ENCODE measurements at places on chromosomes 1 and 21. TPM values are rescaled to one million over a fixed set of nuclear protein-coding genes. Genes with fewer than 3 reads are reported as not detected.

GRCh38 chr1:204177133-204177532 is 11.0 kb upstream of the REN start:
- no peak for DNase-seq
- no peaks in the 10 kb centered on the region for H3K36me3 ChIP-seq
- no peak overlapping the region for H3K27ac ChIP-seq
- H3K4me3 ChIP-seq, result no peak overlapping the region

GRCh38 chr1:233477359-233477758 is 136.5 kb upstream of the KCNK1 start:
- H3K4me1 ChIP-seq, result no peaks in the 10 kb centered on the region
- H3K27me3 ChIP-seq, result no peaks in the 10 kb centered on the region
- no peak for DNase-seq
- H3K36me3 ChIP-seq, result no peaks in the 10 kb centered on the region
- H3K27ac ChIP-seq, result no peak overlapping the region
- no peak overlapping the region for H3K4me3 ChIP-seq

DNA sequence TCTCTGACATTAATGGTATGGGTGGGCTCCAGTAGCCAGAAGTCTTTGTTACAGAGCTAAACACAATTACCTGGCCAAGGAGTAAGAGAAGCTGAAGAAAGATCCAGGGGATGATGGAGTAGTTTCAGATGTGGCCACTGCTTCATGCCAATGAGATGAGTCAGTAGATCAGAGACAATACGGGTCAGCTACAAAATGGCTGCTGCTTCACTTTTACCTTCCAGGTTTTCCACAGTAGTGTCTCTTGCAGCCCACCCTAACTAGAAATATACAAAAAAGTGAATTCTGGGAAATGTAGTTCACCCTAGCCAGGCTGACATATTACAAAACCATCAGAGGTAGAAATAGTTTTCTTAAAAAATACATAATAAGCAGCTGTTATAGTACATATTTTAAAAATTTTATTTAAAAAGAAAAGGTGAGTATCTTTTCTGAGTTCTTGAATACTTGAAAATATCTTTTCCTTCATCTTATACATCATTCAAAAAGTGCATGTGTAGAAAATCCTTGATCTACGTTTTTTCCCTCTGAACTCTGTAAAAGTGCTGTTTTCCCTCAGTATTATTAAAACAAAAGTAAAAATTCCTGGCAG is 36.1 kb downstream of the LRIF1 start:
- H3K27ac ChIP-seq, result no peak overlapping the region
- no peak for DNase-seq
- H3K4me1 ChIP-seq, result no peaks in the 10 kb centered on the region

DNA sequence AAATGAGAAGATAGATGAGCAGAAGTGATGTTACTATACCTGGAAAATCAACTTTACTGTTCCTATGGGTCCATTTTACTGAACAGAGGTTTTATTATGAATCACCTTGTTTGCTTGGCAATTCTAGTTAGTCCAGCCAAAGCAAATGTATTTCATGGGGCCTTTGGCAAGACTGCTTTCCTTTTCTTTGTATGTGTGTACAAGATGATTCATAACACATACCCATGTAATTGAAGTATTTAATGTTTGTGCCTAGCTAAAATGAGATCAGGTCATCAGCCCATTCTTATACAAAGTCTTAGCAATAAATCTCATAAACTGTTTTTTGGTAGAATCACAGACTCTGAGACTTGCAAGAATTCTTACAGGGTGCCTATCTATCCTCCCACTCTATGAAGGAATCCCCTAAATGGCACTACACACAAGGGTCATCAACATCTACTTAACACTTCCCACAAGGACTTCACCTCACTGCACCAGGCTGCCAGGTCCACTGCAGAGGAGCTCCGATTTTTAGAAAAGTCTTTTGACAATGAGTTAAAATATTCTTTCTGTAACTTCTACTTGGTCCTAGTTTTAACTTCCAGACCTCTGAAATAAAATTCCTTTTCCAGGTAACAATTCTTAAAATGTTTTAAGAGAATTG is 58.5 kb downstream of the LPAR3 start:
- no peak overlapping the region for H3K27ac ChIP-seq
- no peak overlapping the region for H3K4me3 ChIP-seq
- no peaks in the 10 kb centered on the region for H3K36me3 ChIP-seq
- H3K4me1 ChIP-seq, result no peaks in the 10 kb centered on the region

- H3K27me3 ChIP-seq, result no peaks in the 10 kb centered on the region
- H3K27ac ChIP-seq, result no peak overlapping the region
- H3K36me3 ChIP-seq, result no peaks in the 10 kb centered on the region
- H3K4me1 ChIP-seq, result no peaks in the 10 kb centered on the region
- H3K4me3 ChIP-seq, result no peak overlapping the region
- no peak for DNase-seq
These were observed 167.1 kb downstream of the ATP6V1G3 start for GRCh38 chr1:198373376-198373775.

DNA sequence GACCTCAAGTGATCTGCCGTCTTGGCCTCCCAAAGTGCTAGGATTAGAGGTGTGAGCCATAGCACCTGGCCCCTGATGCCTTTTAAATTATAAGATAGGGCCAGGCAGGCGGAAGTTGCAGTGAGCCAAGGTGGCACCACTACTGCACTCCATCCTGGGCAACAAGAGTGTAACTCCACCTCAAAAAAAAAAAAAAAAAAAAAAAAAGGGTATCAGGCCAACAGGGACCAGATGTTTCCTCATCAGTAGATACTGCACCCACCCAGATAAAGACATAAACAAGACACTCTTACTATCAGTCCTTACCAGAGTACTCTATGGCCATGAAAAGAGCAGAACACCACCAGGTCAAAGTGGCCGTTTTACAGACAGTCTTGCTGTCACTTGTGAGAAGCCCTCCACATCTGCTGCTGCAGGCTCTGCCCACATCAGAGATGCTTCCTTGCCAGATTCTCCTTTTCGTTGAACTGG is 3.3 kb downstream of the C21orf58 start:
- peak; percentile 41 for DNase-seq
- no peaks in the 10 kb centered on the region for H3K36me3 ChIP-seq
- no peaks in the 10 kb centered on the region for H3K27me3 ChIP-seq

DNA sequence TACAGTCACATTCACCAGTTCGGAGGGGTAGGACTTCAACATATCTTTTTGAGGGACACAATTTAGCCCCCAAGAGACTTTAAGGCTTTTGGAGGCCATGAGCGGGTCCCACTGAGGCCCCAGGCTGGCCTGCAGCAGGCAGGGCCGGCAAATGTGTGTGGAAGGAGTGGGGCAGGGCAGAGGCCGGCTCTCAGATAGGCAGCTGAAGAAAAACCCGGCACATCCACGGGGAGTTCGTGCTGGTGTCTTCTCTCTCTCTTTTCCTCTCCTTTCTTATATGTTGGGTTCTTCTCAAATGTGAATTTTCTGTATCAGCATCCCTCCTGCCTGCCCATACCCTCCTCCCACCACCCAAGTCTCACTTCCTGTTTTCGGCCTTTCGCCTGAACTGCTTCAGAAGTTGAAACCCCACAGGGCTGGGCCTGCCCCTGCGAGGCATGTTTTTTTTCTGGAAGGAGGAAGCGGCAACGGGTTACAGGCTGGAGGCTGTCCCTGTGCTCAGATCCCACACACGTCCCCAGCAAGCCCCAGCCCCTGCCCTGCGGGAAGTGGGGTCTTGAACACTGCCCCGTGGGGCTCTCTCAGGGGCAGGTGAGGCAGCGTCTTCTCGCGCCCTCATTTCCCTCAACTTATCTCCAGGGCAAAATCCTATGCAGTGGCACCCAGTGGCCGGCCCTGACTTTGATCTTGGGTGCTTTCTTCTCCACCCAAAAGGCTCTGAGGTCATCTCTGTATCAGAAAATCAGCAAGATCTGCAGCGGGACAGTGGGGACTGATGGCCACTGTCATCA is 9.7 kb upstream of the UMODL1 start:
- H3K27me3 ChIP-seq, result no peaks in the 10 kb centered on the region
- H3K4me3 ChIP-seq, result peak overlapping the region; percentile 60
- peak; percentile 88 for DNase-seq
- H3K36me3 ChIP-seq, result no peaks in the 10 kb centered on the region

DNA sequence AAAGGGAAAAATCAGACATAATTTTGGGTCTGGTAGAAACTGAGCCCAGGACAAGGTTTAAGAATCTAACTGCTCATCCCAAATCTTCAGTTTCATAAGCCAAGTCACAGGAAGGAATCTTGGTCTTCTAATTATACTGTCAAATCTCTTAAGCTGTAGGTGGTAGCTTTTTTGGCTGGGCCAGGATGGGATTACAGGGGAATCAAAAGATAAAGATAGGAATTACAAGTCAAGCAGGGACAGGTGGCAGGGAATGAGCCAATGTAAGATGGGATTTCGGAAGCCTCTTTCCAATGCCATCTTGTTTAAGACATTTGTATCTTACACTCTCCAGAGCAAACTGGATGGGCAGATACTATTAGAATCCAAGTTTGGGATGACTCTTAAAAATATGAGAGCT is 383.5 kb downstream of the KCNH1 start:
- H3K27me3 ChIP-seq, result no peaks in the 10 kb centered on the region
- no peak for DNase-seq
- H3K27ac ChIP-seq, result no peak overlapping the region
- no peaks in the 10 kb centered on the region for H3K4me1 ChIP-seq
- H3K4me3 ChIP-seq, result no peak overlapping the region

GRCh38 chr1:90386899-90387720 is 330.0 kb downstream of the BARHL2 start:
- H3K36me3 ChIP-seq, result no peaks in the 10 kb centered on the region
- no peaks in the 10 kb centered on the region for H3K27me3 ChIP-seq
- no peak overlapping the region for H3K4me3 ChIP-seq
- H3K4me1 ChIP-seq, result no peaks in the 10 kb centered on the region
- H3K27ac ChIP-seq, result no peak overlapping the region

- H3K27me3 ChIP-seq, result no peaks in the 10 kb centered on the region
- peak; percentile 65 for DNase-seq
- no peak overlapping the region for H3K27ac ChIP-seq
- H3K4me3 ChIP-seq, result no peak overlapping the region
- H3K4me1 ChIP-seq, result no peaks in the 10 kb centered on the region
- H3K36me3 ChIP-seq, result no peaks in the 10 kb centered on the region
These were observed 20.6 kb downstream of the TCEA3 start for GRCh38 chr1:23403735-23404486.

DNA sequence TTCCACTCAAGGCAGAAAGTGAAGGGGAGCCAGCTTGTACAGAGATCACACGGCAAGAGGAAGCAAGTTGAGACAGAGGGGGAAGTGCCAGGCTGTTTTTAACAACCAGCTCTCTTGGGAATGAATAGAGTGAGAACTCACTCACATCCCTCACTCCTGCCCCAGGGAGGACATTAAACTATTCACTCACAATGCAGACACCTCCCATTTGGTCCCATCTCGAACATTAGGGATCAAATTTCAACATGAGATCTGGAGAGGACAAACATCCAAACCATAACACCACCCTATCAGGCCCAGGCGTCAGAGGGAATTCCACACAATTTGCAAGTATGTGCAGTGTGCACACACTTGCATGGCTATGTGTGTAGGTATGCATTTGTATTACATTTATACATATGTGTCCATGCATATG is 62.7 kb downstream of the DMAP1 start:
- no peaks in the 10 kb centered on the region for H3K27me3 ChIP-seq
- no peak overlapping the region for H3K27ac ChIP-seq
- H3K4me1 ChIP-seq, result peaks cover 14% of the 10 kb centered on the region
- H3K4me3 ChIP-seq, result no peak overlapping the region

DNA sequence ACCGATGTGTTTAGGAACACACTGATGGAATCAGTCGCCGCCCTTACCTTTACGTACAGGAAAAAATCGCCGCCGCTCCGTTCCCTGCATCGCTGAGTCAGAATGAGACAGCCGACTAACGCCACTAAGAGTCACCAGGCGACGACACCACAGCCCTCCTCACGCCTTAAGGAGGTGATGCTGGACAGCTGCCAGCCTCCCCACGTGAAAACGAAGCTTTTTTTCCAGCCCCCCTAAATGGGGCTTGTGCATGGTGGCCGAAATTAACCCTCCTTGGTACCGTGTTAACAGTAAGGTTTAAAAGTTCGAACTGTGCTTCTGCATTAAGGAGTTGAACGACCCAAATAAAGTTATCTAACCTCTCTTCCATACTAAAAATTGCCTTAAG is 511 bp downstream of the DNTTIP2 start:
- peaks cover 36% of the 10 kb centered on the region for H3K36me3 ChIP-seq
- H3K4me3 ChIP-seq, result peak overlapping the region; percentile 100
- peak overlapping the region; percentile 91 for H3K27ac ChIP-seq
- H3K27me3 ChIP-seq, result no peaks in the 10 kb centered on the region
- peaks cover 33% of the 10 kb centered on the region for H3K4me1 ChIP-seq

DNA sequence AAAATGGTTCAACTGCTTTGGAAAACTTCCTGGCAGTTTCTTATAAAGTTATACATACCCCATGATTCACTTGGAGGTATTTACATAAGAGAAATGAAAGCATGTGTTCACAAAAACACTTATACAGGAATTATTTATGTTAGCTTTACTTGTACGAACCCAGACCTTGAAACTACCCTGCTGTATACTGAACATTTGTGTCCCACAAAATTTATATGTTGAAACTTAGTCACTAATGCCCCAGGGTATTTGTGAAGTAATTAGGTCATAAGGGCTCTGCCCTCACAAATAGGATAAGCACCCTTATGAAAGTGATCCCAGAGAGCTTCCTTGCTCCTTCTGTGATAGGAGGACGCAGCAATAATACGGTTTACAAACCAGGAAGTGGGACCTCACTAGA is 42.7 kb upstream of the B3GALT2 start:
- no peaks in the 10 kb centered on the region for H3K27me3 ChIP-seq
- H3K36me3 ChIP-seq, result peaks cover 25% of the 10 kb centered on the region
- no peaks in the 10 kb centered on the region for H3K4me1 ChIP-seq
- no peak overlapping the region for H3K27ac ChIP-seq
- no peak overlapping the region for H3K4me3 ChIP-seq

DNA sequence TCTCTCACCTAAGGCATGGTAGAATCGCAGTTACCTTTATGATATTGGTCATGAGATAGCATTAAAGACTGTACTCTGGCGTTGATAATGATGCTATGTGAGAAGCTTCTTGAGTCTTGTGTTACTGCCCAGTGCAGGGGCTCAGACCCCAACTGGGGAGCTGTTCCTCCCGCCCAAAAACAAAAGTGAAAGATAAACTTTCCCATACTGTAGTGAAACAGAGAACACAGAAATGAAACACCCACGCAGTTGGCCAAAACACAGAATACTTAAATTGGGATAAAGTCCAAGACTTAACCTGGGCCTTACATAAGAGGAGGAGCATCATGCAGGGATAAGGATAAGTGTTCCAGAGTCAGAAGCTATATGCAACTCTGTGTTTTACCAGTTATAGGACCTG is 130.6 kb downstream of the HHIPL2 start:
- no peak overlapping the region for H3K27ac ChIP-seq
- H3K4me3 ChIP-seq, result peak overlapping the region; percentile 33
- H3K36me3 ChIP-seq, result no peaks in the 10 kb centered on the region
- peaks cover 41% of the 10 kb centered on the region for H3K4me1 ChIP-seq

GRCh38 chr1:216014086-216014485 is 409.2 kb downstream of the USH2A start:
- H3K4me1 ChIP-seq, result no peaks in the 10 kb centered on the region
- no peaks in the 10 kb centered on the region for H3K36me3 ChIP-seq
- DNase-seq, result no peak
- no peaks in the 10 kb centered on the region for H3K27me3 ChIP-seq
- H3K4me3 ChIP-seq, result no peak overlapping the region

- no peaks in the 10 kb centered on the region for H3K27me3 ChIP-seq
- no peaks in the 10 kb centered on the region for H3K36me3 ChIP-seq
- DNase-seq, result no peak
- no peak overlapping the region for H3K27ac ChIP-seq
These were observed 213.5 kb upstream of the NRIP1 start for GRCh38 chr21:15278279-15278678.

Gene GPR52
- total RNA-seq, result 11.3 TPM

Gene TMOD4
- total RNA-seq, result 3.3 TPM

Gene ST6GALNAC5
- not detected for total RNA-seq

Measured in CD4-positive, CD25-positive, alpha-beta regulatory T cell (primary cell).